ENCODE measurements at places on chromosomes 3 and 15.

GRCh38 chr3:192186045-192186444, 541.3 kb downstream of the FGF12 start:
- no peak for DNase-seq

GRCh38 chr3:47283591-47284364, 1.0 kb downstream of the KLHL18 start:
- peak; percentile 19 for DNase-seq

DNA sequence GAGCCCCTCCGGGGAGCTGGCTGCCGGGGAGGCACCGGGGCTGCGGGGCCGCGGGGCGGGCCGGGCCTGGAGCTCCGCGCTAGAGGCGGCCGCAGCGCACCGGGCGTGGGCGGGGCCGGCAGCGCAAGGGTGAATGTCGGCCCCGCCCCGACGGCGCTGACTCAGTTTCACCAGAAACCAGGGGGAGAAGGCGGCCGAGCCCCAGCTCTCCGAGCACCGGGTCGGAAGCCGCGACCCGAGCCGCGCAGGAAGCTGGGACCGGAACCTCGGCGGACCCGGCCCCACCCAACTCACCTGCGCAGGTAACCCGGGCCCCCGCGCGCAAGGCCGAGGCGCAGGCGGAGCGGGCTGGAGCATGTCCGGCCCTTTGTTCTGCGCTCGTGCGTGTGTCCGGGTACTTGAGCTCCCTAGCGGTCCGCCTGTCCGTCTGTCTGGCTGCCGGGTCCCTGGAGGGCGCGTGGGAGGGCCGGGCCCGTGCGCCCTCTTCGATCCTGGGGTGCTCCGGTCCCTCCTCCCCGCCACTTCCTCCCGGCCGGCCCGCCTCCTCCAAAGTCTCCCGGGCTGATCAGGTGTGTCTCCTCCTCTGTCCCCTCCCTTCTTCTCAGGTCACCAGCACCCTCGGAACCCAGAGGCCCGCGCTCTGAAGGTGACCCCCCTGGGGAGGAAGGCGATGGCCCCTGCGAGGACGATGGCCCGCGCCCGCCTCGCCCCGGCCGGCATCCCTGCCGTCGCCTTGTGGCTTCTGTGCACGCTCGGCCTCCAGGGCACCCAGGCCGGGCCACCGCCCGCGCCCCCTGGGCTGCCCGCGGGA, at the start of gene SPINT1:
TSS of gene SPINT1 (plus strand) at position 164 of the 811 bp plus-strand sequence. CDS start at position 671, 507 bp downstream.
- DNase-seq: peak; percentile 28

DNA sequence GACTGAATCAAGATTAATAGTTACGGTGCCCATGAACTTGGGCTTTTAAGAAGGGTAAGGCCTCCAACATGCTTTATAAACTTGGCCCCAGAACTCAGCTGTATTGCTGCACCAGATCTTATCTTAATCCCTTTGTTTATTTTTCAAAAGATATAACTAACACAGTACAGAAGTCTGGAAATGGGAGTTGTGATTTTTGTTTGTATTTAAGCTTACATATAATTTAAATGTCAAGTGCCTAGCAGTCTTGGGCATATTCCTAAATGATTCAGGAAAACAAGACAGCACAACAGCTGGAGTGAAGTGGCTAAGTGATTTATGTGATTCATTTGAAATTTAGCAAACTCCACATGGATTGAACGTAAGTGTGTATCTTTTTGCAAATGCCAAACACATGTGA, 56.2 kb downstream of the NBEAL2 start:
- no peak for DNase-seq

DNA sequence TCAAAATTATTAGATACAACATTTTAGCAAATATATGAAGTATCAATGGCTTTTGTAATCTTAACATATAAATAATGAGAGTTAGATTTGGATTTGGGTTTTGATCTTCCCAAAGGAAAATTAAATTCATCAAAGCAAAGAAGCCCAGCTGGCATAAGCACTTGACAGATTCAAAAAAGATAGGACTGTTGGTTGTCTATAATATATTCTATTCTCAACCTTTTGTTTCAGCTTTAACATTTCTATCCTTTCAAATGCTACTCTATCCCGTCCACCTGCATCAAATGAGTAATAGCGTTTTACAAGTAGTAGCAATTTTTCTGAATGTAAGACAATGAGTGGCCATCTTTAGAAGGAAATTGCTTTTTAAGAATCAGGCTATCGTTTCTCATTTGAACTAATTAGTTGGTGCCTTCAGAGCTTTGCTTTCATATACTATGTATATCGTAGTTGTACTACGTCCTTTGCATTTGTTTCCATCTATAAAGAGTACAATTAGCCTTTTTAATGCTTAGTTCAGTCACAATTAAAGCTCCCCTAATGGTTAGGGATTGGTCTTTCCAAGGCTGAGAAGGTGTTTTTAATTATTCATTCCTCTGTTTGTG, 278.0 kb downstream of the UBE2E2 start:
- DNase-seq: no peak

DNA sequence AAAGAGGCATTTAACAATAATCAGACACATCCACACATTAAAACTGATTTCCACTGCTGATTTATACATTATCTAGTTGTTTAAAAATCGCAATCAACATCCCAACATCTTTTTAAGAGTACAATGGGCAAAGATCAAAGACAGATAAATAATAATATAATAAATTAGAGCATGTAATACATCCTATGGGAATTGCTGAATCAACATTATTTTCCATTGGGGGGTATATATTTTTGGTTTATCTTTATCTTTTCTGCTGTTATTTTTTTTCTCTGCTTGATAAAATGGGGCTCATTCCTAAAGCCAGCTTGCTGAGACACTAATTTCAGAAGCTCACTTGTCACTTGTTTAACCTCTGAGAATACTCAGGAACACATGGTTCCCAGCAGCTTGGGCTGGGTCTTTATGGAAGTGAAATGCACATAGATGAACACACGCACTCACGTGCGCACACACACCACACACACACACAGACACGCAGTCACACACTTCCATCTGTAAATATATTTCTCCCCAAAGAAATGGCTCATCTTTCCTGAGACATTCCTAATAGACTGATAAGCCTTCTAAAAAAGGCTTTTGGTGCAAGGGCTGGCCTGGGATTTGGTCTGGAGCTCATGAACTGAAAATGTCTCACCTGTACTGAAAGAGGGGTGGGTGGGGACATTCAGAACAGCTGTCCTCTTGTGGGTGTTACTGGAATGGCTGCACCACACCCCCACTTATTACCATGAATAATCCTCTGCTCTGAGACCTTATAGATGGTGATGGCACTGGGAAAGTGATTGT, 3.5 kb upstream of the PPIB start:
- DNase-seq: no peak

- no peak for DNase-seq
Measured at GRCh38 chr3:113276751-113277080, 65.4 kb downstream of the BOC start.

DNA sequence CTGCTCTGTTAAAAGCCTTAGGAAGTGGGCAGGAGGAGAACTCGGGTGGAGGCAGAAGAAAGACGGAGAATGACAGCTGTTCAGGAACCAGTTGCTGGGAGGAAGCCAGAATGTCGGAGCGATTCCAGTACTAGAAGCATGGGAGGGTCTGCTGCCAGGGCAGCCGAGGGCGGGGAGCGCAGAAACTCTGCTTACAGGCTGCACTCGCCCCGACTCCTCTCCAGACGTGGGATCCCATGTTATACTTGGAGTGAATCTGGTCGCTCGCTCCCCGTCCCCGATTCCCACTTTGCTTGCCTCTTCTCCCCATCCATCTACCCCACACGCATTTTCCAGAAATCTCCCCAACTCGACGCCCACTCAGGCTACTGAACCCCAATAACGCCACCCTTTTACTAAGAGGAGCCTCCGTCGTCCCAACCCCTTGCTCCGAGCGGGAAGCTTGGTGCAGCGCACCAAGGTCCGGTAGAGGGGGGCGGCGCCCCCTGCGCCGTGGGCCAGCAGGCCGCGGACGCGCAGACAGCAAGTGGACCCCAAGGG, 665 bp downstream of the GATM start:
- DNase-seq: no peak

GRCh38 chr15:46543626-46544025, 908.8 kb downstream of the SQOR start:
- DNase-seq: no peak

- no peak for DNase-seq
Measured at GRCh38 chr15:79431636-79432344, at the start of gene MINAR1. MINAR1 (plus strand) TSS chr15:79432336; CDS start chr15:79456148, 23,812 bp downstream.

- DNase-seq: no peak
Measured at GRCh38 chr15:81157195-81157938, 23.3 kb downstream of the CFAP161 start.

GRCh38 chr15:31353931-31354330, 27.3 kb downstream of the KLF13 start:
- no peak for DNase-seq

GRCh38 chr3:114452937-114453336, 159.1 kb downstream of the TIGIT start:
- no peak for DNase-seq

DNA sequence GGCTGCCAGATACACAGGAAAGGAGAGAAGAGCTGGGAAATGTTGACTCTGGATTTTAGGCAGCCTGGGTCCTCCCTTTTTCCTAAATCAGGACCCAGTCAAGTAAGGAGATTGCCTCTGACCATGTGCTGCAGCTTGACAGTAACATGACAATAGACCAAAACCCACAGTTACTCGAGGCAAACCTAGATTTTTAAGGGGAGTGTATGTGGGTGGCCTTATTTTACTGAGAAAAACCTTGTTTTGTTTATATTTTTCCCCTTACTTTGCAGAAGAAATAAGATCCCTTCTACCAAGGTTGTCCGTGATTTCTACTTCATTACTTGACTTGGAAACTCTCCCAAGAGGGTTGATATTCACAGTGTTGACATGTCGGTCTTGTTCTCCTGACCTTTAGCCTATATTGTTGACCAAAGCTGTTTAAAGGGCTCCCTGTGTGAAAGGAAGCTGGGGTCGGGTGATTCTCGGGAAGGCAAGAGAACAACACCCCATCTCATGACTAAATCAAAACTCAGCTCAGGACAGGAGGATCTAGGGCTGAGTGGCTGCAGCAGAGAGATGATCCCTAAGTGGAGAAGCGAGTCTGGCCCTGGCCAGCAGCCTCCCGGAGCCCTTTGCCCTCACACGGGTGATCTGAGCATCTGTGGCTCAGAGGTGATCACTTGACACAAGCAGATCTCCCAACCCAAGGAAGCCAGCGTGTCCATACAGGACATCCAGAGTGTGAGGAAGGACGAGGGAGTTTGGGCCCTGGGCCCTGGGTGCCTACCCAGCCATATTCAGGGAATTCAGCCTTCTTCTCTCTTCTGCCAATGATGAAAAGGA, 31.0 kb upstream of the SLCO2A1 start:
- DNase-seq: no peak

DNA sequence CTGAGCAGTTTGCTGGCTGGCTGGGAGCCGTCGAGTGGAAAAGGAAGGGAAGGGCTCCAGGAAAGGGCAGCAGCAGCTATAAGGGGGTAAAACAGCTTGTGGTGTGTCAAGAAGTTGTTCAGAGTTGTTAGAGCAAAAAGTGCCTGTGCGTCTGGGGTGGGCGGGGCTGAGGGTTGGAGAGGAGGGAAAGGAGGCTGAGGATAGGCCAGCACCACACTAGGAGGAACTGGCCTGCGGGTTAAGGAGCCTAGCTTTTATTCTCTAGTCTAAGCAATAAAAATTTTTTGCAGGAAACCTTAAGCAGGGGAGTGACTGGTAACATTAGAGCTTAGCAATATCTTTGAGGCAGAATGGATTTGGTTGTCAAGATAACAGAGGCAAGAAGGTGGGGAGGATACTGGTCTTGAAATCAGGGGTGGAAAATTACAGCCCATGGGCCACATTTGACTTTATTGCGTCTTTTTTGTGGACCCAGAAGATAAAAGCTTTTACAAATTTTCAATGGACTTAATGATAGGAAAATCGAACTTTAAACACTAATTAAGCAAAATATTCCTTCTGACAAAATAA, 134.5 kb upstream of the AADACL2 start:
- no peak for DNase-seq

DNA sequence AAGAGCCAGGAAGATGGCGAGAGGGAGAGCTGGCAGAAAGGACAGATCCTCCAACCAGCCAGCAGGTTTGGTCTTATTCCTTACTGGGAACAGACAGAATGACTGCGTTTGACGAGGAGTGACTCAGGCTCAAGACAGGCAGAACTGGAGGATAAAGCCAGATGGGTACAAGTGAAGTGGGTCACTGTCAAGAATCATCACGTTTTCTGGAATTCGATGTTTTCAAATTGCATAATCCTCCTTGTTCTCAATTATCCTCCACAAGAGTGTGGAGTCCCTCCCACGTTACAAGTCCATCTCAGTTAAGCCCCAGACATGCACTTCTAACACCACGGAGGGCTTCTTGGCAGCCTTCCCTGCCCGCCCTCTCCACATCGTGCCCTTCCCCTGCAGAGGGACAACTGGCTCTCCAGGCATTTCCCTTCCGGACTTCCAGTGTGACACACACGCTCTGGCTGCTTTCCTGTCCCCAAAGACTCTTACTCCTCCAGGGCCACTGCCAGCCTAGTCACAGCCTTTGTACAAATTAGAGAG, 183.1 kb downstream of the CHST2 start:
- no peak for DNase-seq

GRCh38 chr3:33860373-33861050, 62.1 kb downstream of the PDCD6IP start:
- DNase-seq: no peak

DNA sequence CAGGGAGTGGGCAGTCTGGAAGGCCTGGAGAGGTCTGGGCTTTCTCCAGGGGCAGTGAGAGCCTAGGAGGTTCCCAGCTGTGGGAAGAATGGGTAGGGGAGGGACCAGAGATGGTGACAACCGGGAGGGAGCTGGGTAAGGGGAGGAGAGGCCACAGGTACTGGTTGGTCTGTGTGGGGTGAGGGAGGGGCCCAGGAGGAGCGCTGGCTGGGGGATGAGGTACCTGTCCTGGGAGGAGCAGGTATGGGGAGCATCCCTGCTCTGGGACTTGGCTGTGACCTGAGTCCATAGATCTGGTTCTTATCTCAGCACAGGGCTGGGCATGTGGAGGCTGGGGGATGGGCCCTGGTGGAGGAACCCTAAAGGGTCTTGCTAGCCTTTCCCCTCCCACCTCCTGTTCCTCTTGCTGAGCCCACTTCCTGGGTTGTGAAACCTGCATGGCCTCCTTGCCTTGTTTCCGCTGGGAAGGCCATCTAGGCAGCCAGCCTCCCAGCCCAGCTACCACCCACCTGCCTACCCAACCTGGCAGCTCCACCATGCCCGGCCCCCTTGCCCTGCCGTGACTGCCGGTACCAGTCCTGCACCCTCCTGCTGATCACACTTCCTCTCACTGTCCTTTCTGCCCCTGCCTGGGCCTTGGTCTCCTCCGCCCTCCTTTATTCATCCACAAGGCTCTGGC, 11.0 kb downstream of the PRKCD start:
- DNase-seq: no peak

DNA sequence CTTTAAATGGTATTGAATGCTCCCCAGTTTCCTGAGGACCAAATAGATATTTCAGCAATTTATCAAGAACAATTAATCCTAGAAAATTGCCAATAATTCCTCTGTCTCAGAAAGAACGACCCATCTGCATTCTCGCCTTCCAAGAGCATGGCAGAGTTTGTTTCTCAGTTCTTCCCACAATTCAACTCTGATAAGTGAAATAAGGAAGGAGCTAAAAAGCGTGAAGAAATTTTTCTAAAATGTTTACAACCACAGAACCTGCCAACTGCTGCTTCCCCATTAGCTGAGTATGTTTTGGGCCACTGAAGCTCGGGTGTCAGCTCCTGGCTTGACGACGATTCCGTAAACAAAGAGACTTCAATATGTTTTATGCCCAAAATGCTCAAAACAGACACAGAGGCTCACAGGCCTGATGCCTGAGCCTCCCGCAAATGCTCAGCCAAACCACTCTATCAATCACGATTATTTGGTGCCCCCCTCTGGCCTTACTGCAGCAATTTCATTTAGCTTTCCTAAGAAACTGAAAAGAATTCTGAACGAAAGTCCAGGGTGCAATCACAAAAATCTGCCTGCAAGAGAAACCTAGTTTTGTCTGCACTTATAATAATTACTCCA, 259.2 kb upstream of the CCDC54 start:
- no peak for DNase-seq

GRCh38 chr3:107297597-107297996, 79.6 kb upstream of the CCDC54 start:
- no peak for DNase-seq
